ENCODE measurements at places on chromosomes 7 and 10.

DNA sequence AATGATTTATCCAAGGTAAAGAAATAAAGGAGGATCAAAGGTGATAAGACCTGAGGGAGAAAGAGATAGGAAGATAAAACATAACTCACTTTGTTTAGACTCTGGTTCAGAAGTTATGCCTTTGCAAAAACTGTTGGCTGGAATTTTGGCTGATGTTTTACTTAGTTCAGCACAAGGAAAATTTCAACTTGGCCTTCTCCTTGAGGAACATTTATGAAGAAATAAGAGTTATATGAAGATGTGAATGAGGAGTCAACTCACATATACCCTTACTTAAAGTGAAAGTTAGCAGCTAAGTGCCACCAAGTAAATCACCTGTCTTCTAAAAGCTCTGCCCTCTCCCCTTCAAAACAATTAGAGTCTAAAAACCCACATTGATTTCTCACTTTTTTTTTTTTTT lies 39.7 kb upstream of the COL1A2 start:
- DNase-seq: no peak

GRCh38 chr7:83111391-83111790 lies 51.3 kb downstream of the PCLO start:
- no peak for DNase-seq

GRCh38 chr10:31677195-31678138 lies 251.2 kb downstream of the ARHGAP12 start:
- no peak for DNase-seq

- DNase-seq: no peak
Measured at GRCh38 chr7:144386741-144387140, 16.8 kb downstream of the NOBOX start.

DNA sequence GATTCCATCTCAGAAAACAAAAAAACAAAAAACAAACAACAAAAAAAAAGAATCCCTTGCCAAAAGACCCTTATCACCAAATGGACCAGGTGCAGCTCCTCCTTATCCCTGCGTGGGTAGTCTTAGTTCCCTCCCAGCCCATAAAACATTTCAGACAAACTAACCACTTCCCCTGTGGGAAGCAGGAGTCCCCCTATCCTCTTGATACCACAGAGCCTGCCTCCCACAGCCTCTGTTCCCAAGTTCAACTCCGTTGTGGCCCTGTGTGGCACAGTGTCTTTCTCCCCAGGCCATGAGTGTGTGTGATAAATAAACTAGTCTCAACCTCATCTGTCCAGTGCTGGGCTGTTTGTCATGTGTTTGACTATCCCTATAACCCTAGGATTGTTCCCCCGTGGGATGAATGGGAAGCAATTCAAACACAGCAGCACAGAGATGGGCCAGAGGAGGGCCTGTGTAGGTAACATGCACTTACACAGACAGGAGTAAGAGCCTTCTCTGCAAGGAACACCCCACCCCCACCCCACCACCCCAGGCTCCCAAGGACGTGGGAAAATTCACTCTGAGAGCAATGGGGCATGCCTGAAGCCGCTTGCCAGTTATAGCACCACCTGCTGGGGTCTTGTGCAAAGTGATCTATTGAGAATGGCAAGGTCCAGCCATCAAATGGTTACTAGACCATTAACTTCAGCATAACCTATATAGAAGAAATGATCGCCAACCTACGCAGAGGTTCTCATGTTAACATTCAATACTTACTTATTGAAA lies 147.1 kb upstream of the GHITM start:
- DNase-seq: peak; percentile 3

DNA sequence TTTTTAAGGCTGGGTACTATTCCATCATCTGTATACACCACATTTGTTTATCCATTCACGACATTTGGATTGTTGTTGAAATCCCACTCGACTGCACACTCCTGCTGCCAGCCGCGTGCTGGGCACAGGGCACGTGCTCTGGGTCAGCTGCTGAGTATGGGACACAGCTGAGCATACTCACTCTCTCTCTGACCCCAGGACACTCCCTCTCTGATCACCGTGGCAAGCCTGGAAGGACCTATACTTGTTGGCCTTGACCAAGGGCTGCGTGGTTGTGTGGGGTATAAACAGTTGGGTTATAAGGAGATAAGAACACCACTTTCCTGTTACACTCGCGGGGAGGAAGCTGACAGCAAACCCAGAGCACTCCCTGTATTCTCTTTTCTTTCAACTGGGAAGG lies 153.0 kb upstream of the RHEB start:
- DNase-seq: no peak

GRCh38 chr7:47941136-47941844 lies 7.0 kb downstream of the PKD1L1 start:
- DNase-seq: no peak

DNA sequence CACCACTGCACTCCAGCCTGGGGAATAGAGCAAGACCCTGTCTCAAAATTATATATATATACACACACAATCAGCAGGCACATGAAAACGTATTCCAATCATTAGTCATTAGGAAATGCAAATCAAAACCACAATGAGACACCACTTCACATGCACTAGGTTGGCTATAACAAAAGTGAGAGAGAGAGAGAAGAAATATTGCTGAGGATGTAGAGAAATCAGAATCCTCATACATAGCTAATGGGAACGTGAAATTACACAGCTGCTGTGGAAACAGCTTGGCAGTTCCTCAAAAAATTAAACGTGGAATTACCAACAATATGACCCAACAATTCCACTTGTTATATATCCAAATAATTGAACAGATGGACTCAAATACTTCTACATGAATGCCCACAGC lies 43.3 kb upstream of the CNNM1 start:
- no peak for DNase-seq

- no peak for DNase-seq
Measured at GRCh38 chr7:47366211-47366610, 215.7 kb downstream of the TNS3 start.

- DNase-seq: no peak
Measured at GRCh38 chr10:3239066-3239919, 66.7 kb upstream of the PITRM1 start.

- DNase-seq: peak; percentile 20
Measured at GRCh38 chr10:72692994-72693781, 1.2 kb downstream of the MCU start.

- no peak for DNase-seq
Measured at GRCh38 chr7:64183126-64183742, 23.8 kb upstream of the ZNF735 start.

DNA sequence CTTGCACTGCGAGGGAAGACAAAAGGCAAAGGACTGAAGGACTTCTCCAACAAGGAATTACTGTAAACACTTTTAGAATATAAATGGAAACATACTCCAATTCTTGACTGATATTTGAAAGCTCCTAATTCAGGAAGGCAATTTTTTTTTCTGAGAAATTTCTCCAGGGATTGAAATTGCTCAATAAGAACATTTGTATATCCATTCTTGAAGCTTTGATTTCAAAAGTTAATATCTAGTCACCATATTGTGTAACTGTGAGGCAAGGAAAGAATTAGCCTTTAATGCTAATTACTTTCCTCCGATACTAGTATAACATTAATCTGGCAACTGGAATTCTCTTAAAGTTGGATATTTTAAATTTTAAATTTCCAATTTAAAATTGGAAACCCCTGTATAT lies 188.4 kb upstream of the COL1A2 start:
- no peak for DNase-seq

DNA sequence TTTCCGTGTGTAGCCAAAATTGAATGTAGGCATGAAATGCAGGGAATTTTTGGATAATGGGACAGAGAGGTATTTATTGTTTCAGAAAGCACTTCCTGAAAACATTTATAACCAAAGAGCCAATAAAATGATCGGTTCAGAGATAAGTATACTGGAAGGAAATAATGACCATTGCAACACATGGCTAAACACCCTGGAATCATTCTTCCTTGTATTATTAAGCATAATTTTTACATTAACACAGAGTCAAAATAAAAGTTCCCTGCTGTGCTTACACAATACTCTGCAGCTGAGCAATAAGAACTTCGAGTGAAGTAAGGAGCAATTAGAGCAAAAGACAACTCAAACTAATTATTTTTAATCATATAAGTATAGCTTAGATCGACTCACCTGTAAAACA lies 648.3 kb downstream of the TNS3 start:
- no peak for DNase-seq

DNA sequence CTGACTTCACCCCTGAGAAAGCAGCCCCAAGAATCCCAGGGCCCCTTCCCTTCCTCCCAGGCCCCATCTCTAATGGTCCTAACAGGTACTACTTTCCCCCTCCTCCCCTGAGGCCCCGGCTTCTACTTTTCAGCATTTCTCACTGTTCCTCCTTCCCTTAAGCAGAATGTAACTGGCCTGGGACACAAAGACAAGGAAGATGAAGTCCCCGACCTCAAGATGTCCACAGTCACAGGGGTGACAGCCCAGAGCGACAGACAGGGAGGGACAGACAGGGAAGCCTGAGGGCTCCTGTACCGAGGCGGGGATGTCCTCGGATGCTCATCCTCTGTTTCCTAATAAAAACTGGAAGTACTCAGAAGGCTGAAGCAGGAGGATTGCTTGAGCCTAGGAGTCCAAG lies 11.6 kb downstream of the AOC1 start:
- DNase-seq: no peak

GRCh38 chr7:70712942-70713341 lies 419.0 kb upstream of the GALNT17 start:
- DNase-seq: no peak

- no peak for DNase-seq
Measured at GRCh38 chr7:92778972-92779371, 57.4 kb downstream of the CDK6 start.

DNA sequence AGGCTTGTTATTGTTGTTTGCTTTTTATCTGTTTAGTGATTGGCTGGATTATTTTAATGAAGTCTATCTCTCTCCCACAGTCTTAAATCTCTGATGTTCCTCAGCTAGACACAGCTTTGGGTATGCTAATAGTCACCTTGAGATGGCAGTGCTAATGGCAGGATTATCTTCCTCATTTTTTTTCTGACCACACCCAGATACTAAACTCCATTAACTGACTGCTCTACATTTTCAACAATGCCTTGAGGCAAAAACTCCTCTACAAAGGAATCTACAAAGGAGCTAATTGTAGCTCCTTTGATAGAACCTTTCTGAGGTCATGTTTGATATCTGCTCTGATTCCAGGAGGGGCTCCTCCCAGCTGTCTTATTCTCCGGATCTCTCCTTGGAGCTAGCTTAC lies 122.6 kb downstream of the HBP1 start:
- DNase-seq: no peak

DNA sequence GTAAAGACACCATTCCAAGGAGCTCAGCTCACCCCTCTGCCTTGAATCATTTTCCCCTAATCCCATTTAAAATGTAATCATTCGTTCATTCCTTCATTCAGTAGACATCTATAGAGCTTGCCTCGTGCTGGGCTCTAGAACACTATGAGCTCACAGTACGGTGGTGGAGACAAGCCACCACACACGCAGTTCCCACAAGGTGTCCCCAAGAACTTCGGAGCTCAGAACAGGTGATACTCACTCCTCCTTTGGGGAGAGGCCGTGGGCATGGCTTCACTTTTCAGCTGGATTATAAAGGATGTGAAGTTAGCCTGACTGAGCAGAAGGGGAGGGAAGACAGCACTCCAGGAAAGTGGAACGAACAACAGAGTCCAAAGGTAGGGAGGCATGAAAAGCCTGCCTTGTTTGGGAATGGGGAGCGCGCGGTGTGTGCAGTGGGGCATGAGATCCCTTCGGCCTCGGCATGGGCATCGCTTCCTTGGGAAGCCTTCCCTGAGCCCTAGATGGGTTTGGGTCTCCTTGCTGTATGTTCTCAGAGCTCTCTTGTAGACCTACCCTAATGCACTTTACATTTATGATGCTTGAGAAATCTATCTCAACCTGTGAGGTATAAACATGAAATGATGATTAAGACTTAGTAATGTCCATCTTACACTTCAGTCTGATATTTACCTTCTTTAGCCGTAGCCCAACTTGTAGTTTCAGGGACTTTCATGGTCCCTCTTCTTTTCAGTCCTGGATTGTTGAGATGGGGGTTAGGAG lies 809 bp upstream of the OGA start:
- no peak for DNase-seq

DNA sequence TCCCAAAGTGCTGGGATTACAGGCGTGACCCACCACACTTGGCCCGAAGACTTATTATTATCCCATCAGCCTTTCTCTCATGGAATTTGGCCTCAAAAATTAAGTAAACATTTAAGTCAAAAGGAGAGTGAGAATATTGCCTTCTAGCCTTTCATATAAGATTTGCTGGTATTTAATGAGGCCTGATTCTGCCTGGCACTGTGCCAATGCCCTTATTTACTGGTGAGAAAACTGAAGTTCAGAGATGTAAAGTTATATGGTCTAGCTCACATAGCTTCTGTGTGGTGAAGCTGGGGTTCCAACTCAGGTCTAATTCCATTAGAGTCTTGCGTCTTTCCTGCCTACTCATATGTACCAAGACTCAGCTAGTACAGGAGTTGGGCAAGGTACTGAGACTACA lies 260.2 kb downstream of the SDHAF3 start:
- no peak for DNase-seq

- DNase-seq: no peak
Measured at GRCh38 chr7:123230147-123230546, 30.4 kb upstream of the SLC13A1 start.

- no peak for DNase-seq
Measured at GRCh38 chr10:54797636-54798321, 3.3 kb downstream of the PCDH15 start.

DNA sequence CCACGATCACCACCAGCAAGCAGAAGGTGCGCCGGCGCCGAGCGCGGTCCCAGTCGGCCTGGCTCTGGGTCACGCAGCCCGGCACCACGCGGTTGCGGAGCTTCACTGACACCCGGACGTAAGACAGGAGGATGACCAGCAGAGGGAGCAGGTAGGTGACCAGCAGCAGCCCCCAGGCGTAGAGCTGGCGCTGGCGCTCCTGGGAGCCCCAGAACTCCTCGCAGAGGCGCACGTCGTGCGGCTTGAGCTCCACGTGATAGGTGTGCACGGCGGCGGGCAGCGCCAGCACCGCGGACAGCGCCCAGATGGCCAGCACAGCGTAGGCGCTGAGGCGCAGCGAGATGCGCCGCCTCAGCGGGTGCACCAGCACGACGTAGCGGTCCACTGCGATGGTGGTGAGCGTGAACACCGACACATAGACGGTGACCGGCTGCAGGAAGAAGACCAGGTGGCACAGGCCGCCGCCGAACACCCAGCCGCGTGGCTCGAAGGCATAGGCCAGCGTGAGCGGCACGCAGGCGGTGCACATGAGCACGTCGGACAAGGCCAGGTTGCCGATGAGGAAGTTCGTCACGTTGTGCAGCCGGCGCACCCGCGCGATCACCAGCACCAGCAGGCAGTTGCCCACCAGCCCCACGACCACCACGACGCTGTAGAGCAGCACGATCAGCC lies 920 bp downstream of the PRLHR start:
- peak; percentile 31 for DNase-seq

DNA sequence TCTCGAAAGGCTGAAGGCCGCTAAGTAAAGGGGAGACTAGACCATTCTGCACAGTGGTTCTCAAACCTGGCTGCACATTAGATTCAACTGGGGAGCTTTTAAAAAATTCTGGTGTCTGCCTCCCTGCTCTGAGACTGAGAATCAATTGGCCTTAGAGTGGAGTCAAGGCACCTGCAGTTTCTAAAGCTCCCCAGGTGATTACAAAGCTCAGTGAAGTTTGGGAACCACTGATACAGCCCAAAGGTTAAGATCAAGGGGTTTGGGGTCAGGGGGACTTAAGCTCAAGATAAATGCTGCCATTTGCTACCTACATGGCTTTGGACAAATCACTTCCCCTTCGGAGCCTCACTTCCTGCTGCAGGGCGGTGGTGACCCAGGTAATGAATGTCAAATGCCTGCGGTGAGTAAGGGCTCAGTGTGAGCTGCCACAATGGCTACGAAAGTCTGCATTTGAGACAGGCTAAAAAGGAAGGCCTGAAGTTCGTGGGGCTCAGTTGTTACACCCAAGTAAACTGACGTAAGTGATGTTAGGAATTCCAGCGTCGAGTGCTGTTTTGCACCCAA lies 72.3 kb downstream of the TLL2 start:
- DNase-seq: no peak

Data from globus pallidus (tissue), 1 donor.